ENCODE measurements at places on chromosomes 7 and 10. TPM values are rescaled to one million over a fixed set of nuclear protein-coding genes. Genes with fewer than 3 reads are reported as not detected.

Gene BCAP29
- total RNA-seq = 15.5 TPM

Gene TWIST1
- total RNA-seq = 0.39 TPM

Gene SERPINE1
- total RNA-seq = 0.39 TPM

Gene SLC16A12
- not detected for total RNA-seq

Gene HOXA11
- not detected for total RNA-seq

All from CD4-positive, CD25-positive, alpha-beta regulatory T cell (primary cell).